Daoy (cell line): ENCODE measurements at places on chromosomes 3 and 15. TPM values are rescaled to one million over a fixed set of nuclear protein-coding genes. Genes with fewer than 3 reads are reported as not detected.

DNA sequence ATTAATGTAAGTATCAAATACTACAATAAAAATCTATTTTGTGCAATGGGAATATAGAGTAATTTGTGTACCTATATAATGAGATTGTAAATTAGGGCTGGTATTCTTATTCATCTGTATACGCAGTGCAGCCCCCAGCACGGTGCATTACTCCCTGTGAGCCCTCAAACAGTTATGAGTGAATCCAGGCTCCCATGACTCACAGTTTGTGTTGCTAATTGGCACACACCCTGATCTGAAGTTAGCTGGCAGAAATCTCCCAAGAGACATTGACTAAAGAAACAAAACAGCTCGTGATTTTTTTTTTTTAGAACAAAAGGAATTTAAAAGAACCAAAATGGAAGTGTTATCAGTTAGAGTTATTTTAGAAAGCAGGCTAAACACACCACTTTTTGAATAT lies 15.7 kb downstream of the GK5 start:
- DNase-seq: peak; percentile 75

GRCh38 chr15:25182098-25182478 lies 227.3 kb downstream of the SNRPN start:
- no peak for DNase-seq

DNA sequence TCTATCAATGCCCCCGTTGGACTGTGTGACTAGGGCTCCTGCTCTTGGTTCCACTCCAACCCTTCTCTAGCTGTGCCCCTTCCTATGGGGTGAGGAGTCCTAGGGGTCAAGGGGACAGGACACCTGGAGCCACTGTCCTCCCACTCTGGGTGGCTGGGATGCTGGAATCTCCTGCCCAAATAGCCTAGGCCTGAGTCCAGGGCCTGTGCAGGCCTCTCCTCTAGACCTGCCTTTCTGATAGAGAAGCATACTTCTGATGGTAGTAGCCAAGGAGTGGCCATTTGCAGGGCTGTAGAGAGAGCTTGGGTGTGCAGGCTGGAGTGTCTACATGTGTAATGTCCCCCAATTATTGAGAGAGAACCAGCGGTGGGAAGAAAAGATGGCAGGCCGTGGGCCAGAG lies 54.2 kb downstream of the ITGA11 start:
- DNase-seq: no peak

- DNase-seq: peak; percentile 42
Measured at GRCh38 chr15:65033659-65034269, 4.3 kb upstream of the MTFMT start.

CADPS gene
- not detected in 2 replicates for total RNA-seq

CACNA1D gene
- 0.86 and 1.4 TPM in 2 replicates for total RNA-seq

ITGA11 gene
- 6.4 and 11.4 TPM in 2 replicates for total RNA-seq
